Esophagus mucosa (tissue), 1 donor: ENCODE measurements at places on chromosomes 2 and 18. TPM values are rescaled to one million over a fixed set of nuclear protein-coding genes. Genes with fewer than 3 reads are reported as not detected.

TTN gene
- 1.5 TPM for total RNA-seq

RGPD8 gene
- 3.5 TPM for total RNA-seq

CAPN14 gene
- 191 TPM for total RNA-seq

OSR1 gene
- total RNA-seq: 0.96 TPM

GMCL1 gene
- 9.5 TPM for total RNA-seq

DNAJC27 gene
- total RNA-seq: 2.2 TPM

DNA sequence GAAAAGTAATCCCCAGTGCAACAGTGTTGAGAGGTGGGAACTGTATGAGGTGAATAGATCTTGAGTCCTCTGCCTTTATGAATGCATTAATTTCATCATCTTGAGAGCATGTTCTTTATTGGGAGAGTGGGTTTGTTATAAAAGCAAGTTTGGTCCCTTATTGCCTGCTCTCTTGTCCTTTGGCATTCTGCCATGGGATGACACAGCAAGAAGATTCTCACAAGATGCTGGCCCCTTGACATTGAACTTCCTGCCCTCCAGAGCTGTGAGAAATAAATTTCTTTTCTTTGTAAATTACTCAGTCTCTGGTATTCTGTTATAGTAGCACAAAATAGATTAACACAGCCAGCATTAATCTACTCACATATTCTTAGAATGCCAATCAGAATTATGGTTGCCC lies 108.6 kb downstream of the EHBP1 start:
- ATAC-seq: no peak

DNA sequence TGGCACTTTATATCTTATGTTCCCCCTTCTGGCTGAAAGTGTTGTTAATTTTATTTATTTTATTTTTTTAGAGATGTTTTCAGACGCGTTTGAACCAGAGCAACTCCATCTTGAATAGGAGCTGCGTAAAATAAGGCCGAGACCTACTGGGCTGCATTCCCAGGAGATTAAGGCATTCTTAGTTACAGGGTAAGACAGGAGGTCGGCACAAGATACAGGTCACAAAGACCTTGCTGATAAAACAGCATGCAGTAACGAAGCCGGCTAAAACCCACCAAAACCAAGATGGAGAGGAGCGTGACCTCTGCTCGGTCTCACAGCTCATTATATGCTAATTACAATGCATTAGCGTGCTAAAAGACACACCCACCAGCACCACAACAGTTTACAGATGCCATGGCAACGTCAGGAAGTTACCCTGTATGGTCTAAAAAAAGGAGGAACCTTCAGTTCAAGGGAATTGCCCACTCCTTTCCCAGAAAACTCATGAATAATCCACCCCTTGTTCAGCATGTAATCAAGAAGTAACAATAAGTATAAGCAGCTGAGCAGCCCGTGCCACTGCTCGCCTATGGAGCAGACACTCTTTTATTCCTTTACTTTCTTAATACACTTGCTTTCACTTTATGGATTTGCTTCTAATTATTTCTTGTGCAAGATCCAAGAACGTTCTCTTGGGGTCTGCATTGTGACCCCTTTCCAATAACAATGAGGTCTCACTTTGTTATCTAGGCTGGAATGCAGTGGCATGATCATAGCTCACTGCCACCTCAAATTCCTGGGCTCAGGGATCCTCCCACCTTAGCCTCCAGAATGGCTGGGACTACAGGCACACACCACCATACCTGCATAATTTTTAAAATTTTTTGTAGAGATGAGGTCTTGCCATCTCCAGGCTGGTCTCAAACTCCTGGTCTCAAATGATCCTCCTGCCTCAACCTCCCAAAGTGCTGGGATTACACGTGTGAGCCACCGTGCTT lies 55.9 kb downstream of the CACNB4 start:
- ATAC-seq: no peak

DNA sequence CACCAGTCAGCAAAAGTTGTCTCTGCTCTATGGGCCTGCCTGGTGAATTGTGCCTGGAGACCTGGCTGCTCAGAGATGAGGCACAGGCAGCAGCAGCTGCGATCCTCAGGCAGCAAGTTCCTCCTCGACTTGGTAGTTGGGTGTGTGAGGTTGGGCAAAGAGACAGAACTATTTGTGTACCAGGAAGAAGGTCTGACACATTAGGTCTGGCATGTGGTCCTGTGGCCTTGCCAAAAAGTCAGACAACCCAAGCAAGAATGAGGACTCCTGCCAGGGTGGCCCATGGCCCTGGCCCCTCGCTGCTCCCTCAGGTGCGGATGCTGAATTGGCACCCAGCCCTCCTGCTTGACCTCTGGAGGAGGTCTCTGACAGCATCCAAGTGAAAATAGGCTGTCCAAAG lies 192.7 kb downstream of the DYSF start:
- peak; percentile 95 for ATAC-seq

GRCh38 chr2:171999161-171999560 lies 592 bp upstream of the METAP1D start:
- ATAC-seq: no peak

DNA sequence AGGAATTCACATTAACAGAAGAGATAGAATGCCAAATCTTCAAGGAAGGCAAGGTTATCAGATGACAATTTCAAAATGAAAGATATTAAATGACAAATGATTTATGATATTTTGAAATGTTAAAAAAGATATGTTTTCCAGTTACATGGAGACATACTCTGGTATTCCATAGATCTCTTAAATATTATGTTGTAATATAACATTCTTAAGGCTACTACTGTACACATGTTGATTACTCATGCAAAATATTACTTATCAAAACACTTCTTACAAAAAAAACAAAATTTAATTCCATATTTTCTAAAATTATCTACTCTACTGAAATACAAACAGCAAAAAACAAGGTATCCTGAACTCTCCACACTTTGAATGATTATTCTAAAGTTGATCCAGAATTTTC lies 22.9 kb downstream of the RTTN start:
- no peak for ATAC-seq

DNA sequence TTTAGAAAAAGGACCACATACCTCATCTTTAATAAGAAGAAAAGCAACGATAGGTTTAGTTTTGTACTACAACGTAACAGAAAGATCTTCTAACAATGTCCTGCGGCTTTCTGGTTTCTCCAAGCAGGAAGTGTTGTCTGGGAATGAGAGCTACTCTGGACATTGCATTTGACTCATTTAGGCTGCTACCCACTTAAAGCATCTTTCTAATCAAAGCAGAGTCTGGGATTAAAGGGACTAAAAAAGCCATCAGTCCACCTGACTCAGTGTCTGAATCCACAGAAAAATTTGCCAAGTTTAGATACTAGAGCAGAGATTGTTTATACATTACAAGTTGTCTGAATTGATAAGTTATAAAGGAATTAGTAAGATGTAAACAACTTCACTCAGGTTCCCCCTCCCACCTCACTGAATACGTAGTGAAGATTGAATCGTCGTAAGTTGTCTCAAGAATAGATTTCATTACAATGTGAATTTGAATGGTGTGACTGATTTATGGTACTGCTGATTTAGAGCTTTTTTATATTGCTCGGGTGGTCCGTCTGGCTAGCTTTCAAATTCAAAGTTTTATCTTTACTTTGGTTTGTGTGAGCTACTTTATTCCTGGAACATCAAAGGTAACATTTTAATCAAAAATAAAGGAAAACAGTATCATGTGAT lies 70.2 kb upstream of the SMIM21 start:
- ATAC-seq: no peak

- ATAC-seq: no peak
Observed at GRCh38 chr2:205758051-205758450, 75.8 kb downstream of the NRP2 start.

GRCh38 chr2:88190808-88191721 lies 20.9 kb downstream of the THNSL2 start:
- peak; percentile 28 for ATAC-seq

- no peak for ATAC-seq
Observed at GRCh38 chr18:79853303-79853992, 55.7 kb downstream of the KCNG2 start.

- ATAC-seq: no peak
Observed at GRCh38 chr18:45156946-45157345, 458.3 kb upstream of the SLC14A2 start.

- ATAC-seq: peak; percentile 81
Observed at GRCh38 chr2:88227446-88227845, 57.3 kb downstream of the THNSL2 start.

DNA sequence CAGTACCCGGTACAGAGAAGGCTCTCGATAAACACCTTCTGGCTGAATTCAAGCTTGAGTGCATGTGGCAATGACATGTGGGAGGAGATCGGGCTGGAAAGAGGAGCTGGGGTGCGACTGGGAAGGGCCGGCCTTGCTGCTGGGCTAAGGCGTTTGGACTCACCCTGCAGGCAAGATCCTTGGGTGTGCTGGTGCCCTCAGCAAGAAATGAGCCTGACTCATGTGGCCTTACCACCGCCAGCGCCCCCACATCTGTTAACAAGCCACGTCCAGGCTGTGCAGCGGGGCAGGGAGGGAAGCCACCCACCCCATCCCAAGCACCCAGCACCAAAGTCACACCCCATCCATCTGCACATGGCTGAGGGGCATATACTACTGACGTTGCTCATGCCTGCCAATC lies 1.3 kb downstream of the HS1BP3 start:
- ATAC-seq: peak; percentile 18

DNA sequence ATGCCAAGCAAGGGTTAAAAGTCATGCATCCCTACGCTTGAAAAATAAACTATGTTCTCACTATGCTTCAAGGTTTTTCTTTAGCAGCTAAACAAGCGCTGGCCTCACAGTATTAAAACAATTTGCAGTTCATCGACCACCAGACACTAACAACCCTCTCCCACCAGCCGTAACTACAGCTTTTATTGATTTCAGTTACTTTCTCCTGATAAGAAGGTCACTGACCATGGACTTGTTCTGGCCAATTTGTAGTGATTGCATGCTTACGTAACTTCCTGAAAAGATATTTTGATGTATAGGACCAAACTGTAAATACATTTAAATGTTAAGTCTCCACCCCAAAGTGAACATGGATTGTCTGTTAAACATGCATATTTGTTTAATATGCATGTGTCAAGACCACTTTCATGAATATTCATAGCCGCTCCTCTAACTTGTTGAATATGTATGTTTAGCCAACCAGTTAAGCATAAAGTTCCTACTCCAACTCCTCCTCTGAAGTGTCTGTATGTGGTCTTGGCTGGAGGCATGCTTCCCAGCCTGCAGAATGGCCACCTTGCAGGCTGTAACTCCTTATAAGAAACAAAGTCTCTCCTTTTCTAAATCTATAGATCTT lies 1.7 kb upstream of the THOC1 start:
- ATAC-seq: no peak

DNA sequence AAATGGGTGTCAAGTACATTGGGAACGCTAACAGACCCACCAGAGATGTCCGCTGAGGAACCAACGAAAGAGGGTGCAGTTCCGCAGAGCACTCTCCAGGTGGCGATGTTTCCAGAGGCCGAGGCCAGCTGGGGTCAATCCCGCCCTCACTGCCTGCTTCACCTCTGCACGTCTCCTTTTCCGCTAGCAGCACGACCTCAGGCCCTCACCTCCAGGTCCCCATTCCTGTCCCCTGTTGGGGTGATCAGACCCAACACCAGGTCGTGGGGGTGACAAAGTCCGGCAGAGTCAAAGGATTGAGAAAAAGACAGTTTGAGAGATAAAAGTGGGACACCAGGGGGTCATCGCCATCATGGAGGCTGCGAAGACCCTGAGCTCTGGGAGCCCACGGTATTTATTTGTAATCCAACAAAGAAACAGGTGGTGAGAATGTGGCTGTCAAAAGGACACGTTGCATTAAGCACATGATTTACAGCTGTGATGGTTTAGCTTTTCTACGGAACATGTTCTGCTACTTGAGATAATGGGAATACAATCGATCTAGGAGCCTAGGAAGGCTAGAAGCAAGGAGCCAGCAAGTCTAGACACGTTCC lies 27.3 kb downstream of the ZAP70 start:
- peak; percentile 50 for ATAC-seq

DNA sequence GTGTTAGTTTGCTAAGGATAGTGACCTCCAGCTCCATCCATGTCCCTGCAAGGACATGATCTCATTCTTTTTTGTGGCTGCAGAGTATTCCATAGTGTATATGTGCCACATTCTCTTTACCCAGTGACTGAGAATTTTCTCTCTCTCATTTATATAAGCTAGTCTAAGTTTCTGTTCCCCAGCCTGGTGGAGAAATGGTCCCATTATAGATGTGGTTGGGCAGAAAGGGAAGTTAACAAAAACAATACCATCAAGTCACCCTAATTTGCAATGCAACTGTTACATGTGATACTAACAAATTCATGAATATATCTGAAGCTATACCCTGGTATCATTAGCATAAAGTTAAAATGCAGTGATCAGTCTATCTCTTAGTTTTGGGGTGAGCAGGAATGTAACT lies 54.0 kb downstream of the DNER start:
- no peak for ATAC-seq

- no peak for ATAC-seq
Observed at GRCh38 chr18:6979954-6980353, 137.6 kb downstream of the LAMA1 start.

DNA sequence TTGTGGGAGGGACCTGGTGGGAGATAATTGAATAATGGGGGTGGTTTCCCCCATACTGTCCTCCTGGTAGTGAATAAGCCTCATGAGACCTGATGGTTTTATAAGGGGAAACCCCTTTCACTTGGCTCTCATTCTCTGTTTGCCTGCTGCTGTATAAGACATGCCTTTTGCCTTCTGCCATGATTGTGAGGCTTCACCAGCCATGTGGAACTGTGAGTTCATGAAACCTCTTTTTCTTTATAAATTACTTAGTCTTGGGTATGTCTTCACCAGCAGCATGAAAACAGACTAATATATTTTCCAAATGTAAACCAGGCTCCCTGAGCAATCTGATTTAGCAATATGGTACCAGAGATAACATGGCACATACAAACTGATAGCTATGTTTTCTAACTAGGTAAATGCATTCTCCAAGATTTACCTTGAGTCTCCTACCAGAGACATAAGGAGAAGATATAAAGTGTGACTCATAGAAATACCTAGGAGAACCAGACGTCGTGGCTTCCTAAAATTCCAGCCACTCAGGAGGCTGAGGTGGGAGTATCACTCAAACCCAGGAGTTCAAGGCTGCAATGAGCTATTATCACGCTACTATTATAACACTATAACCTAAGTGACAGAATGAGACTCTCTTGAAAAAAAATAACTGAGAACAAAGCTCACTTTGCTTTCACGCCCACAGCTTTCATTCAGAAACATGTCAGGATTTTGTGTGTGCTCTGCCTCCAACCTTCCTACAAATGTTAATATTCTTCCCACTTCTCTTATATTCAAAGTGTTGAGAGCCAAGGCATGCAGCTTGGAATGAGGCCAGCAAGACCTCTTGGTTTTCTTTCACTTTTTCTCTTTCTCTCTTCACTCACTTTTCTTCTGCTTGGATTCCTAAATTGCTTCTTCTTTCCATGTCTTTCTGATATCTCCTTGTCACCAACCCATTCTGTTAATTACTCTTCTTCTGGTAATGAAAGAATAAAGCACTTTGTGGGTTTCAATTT lies 263.9 kb upstream of the UBE2E3 start:
- no peak for ATAC-seq

- no peak for ATAC-seq
Observed at GRCh38 chr2:219510512-219511135, 3.7 kb upstream of the ASIC4 start.

- no peak for ATAC-seq
Observed at GRCh38 chr18:71442731-71443141, 1101.4 kb downstream of the CBLN2 start.

- ATAC-seq: no peak
Observed at GRCh38 chr2:95074663-95075439, 46.8 kb downstream of the MRPS5 start.

- ATAC-seq: no peak
Observed at GRCh38 chr2:64327510-64328414, 126.2 kb upstream of the LGALSL start.
